CD4-positive, alpha-beta memory T cell (primary cell): ENCODE measurements at places on chromosomes 1 and 21. TPM values are rescaled to one million over a fixed set of nuclear protein-coding genes. Genes with fewer than 3 reads are reported as not detected.

DNA sequence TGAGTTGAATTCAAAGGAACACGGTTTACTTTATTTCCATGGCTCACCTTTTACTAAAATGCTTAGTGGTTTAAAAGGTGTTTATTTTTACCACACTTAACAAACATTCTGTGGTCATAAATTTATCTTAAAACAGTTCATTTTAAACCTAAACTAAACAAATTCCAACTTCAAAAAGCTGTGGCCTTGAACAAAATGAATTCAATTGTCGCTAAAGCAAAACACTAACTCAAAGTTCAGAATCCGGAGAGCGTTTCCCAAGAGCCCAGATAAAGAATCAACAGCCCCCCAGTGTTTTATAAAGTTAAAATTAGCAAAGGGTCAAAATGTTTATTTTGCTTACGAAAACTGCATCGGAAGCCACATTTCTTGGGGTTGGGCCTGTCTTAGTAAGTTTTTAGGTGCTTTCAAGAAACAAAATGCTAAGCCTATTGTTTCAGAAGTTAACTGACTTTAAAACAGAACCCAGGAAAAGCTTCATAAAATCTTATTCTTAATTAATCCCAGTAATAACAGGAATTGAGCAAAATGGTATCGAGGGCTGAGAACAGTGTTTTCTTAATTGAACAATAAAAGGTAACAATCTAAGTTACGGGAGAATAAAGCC is 1.3 kb downstream of the PUM1 start:
- no peak for DNase-seq

The LCE1F gene
- not detected for total RNA-seq

DNA sequence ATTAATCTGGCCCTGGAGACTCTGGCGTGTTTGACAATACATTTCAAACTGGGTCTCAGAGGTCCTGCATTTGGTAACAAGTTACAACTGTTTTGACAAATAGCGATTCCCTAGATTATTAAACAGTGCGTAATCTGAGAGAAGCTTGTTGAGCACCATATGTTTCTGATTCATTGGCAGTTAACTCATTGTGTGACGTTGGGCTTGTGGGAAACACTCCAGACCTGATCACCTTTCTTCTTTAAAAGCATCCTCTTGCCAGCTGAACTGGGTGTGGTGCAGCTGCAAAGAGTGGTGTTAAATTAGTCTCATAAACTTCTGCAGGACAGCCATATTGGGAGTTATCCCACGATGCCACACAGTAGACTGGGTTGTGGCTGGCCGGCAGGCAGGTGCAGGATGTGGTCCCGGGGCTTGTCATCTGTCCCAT is 82.7 kb downstream of the CDC7 start:
- DNase-seq: no peak

DNA sequence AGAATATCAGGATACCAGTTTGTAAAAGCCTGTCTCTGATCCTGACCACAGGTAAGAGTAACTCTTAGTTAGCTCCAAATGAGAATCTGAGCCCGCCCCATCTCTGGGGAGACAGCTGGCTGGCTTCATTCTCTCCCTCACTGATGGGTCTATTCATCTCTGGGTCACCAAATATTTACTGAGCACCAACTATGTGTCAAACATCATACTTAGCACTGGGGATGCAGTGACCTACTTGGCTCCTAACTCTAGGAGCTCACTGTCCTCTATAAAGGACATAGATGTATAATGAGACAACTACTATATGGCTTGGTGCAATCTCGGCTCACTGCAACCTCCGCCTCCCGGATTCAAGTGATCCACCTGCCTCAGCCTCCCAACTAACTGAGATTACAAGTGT is 29.8 kb upstream of the BCL10 start:
- no peak for DNase-seq

DNA sequence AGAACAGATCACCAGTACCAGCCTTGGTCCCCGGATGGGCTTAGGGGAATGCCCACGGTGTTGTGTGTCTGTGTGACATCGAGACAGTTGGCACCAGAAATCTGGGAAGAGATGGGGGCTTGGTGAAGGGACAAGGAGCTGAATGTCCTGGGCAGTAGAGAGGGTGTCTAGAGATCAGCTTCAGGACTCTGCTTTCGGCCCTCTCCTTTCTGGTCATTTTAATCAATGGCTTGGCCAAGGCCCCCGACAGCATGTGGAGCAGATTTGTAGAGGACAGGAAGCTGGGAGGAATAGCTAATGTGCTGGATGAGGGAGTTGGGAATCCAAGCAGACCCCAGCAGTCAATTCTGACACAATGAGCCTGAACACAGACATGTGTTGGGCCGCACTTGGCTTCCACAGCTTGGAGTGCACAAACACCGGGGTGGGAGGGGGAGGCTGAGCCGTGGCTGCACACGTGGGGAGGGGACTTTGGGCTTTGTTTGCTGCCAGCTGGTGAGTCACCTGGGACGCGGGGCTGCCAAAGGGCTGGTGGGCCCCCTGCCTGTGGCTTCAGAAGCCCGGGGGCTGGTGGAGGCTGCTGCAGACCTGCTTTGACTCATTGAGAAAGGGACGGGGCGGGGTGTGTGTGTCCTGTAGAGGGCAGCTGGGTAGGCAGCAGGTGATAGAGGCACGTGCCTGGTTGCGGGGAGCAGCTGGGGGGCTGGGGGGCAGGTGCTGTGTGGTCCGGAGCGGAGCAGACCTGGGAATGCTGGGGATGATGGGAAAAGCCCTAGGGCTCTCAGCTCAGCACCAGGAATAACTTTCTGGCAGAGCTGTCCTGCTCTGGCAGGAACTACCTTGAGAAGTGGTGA is 20.9 kb downstream of the SLC1A7 start:
- DNase-seq: no peak

DNA sequence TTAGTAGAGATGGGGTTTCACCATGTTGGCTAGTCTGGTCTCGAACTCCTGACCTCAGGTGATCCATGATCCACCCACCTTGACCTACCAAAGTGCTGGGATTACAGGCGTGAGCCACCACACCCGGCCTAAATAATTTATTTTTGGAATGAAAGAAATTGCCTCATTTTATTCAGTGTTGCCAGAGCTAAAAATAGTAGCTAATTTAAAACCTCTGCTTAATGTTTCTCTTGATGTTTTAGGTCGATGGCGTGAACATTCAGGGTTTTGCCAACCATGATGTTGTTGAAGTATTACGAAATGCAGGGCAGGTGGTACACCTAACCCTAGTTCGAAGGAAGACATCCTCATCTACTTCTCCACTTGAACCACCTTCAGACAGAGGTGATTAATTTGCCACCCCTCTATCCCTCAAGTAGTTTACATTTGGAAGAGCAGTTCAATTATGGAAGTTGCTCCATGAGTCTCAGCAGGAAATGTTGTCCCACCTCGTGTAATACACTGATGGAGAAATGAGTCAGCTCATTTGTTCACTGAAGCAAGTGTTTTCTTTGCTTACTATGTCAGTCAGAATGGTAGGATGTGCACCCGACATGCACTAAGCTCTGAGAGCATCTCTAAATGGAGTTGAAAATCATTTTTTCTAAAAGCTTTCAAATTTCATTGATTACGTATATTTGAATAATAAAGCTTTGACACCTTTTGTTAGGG is 54.9 kb downstream of the PATJ start:
- DNase-seq: no peak

- no peak for DNase-seq
Measured at GRCh38 chr1:2788506-2789163, 12.9 kb downstream of the TTC34 start.

DNA sequence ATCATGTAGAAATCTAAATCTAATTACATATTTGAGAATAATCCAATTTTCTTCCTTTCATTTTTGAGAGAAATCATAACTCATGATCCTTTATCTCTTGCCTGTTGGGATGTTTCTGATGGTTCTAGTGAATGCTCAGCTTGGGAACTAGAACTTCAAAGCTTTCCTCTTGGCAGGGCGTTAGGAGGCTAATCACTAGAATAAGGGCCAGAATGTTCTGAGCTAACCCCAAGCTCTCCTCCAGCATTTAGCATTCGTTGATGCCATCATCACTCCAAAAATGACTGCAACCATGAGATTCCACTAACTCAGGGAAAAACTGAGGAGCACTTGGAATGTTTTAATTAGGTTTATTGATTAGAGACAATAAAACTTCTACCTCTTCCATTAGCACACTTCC is 93.9 kb upstream of the DPT start:
- no peak for DNase-seq

GRCh38 chr1:30804352-30804751 is 46.8 kb upstream of the LAPTM5 start:
- no peak for DNase-seq

The OR2T11 gene
- not detected for total RNA-seq

GRCh38 chr1:153343040-153343681 is 5.5 kb downstream of the PGLYRP4 start:
- DNase-seq: no peak

- no peak for DNase-seq
Measured at GRCh38 chr21:37530901-37531351, 164.4 kb downstream of the DYRK1A start.

DNA sequence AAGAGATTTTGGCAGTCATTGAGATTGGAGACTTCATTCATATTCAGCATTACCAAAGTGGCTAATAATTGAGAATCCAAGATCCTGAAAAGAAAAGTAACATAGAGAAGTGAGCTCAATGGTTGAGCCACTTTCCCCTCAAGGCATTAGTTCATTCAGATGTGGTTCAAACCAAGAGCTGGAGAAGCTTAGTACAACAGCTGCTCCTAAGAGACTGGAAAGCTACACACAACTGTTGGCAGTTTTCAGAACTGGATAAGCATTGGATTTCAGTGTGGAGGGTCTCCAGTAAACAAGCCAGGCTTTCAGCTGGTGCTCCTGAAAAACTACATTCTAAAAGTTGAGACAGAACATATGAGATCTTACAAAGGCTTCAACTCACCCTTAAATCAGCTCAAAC is 29.2 kb upstream of the CLDN8 start:
- no peak for DNase-seq

GRCh38 chr1:28246427-28246832 is 10.5 kb downstream of the ATP5IF1 start:
- peak; percentile 89 for DNase-seq

The GSTM1 gene
- total RNA-seq: not detected

The WNT4 gene
- total RNA-seq: not detected

DNA sequence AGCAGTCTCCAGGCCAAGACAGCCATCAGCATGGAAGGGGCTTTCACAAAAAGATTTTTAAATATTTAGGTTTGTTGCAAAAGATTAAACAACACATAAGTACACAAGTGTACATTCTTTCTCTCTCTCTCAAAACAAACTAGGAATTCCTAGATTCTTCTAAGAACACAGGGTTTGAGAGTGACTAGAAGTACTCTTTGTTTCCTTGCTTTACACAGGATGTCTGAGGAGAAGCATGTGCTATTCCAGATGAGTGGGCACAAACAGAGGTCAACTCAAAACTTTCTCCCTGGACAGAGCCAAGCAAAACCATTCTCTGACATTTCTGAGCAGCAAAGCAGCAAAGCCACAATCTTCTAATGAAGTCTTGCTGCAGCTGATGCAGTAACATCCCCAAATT is 210.6 kb upstream of the HOOK1 start:
- no peak for DNase-seq

The AMPD1 gene
- not detected for total RNA-seq

GRCh38 chr1:47818682-47819573 is 178.3 kb downstream of the TRABD2B start:
- no peak for DNase-seq

GRCh38 chr1:7302873-7303272 is 468.2 kb upstream of the VAMP3 start:
- no peak for DNase-seq

The TNFRSF1B gene
- 111 TPM for total RNA-seq

- no peak for DNase-seq
Measured at GRCh38 chr1:194889310-194889709, 1702.9 kb upstream of the B3GALT2 start.

- no peak for DNase-seq
Measured at GRCh38 chr1:186154651-186155050, 220.4 kb downstream of the TPR start.

- no peak for DNase-seq
Measured at GRCh38 chr1:82921759-82922158, 1077.2 kb downstream of the TTLL7 start.

DNA sequence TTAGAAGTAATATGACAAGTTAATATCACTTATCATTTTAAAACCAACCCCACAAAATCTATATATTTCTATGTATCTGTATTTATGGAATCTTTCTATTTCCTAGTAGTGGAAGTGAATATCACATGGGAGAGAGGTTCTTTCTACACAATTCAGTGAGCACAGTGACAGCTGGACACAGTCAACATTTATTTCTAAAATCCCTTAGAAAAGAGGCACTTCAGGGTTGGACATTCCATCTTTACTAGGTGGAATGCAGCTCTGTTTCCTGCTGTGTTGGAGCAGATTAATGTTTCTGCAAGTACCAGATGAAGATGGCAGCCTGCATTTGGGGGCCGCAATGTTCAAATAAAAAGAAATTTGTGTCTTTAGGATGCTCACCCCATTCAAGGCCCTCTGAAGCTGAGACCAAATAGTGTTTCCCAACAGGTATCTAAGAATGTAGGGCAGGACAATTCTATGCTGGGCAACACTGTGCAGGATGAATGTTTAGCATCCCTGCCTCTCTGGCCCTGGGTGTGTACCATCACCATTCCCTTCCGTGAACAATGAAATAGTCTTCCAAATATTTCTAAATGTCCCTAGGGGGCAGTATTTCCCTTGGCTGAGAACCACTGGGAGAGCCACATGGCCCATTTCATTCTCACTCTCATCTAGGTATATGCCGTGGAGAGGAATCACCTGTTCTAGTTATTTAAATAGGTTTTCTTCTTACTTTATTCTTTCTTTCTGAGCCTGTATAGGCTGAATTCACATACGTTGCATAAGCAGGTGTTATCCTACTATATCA is 394.8 kb downstream of the PRDM2 start:
- DNase-seq: no peak

GRCh38 chr1:203571661-203572060 is 55.0 kb upstream of the ATP2B4 start:
- no peak for DNase-seq

GRCh38 chr1:161747801-161748200 is 1.8 kb upstream of the DUSP12 start:
- DNase-seq: no peak

The GADD45A gene
- 26.8 TPM for total RNA-seq

The ATP6V1G3 gene
- total RNA-seq: not detected

The TAL1 gene
- total RNA-seq: not detected

DNA sequence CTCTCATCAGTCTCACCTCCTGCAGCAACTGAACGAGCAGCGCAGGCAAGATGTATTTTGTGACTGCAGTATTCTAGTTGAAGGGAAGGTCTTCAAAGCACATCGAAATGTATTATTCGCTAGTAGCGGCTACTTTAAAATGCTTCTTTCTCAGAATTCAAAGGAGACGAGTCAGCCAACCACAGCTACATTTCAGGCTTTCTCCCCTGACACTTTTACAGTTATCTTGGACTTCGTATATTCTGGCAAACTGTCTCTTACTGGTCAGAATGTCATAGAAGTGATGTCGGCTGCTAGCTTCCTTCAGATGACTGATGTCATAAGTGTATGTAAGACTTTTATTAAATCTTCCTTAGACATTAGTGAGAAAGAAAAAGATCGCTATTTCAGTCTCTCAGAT is 53.7 kb downstream of the ZBTB8A start:
- DNase-seq: no peak

DNA sequence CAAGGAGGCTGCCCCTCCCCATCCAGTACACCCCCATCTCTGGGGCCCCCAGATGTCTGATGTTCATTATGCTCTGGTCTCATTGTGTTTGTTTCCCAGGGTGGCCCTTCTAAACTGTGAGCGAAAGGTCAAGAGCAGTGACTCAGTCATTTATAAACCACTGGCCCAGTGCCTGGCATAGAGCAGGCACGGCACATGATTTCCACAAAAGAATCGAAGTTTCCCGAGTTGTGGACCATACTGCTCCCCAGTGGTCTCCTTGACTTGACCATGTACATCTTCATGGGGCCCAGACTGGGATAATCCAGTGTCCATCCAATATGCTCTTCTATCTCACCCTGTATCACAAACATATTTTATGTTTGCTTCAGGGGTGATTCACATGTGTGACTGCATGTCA is 153.3 kb downstream of the NR5A2 start:
- no peak for DNase-seq
